ENCODE measurements at places on chromosomes 7 and 10.

DNA sequence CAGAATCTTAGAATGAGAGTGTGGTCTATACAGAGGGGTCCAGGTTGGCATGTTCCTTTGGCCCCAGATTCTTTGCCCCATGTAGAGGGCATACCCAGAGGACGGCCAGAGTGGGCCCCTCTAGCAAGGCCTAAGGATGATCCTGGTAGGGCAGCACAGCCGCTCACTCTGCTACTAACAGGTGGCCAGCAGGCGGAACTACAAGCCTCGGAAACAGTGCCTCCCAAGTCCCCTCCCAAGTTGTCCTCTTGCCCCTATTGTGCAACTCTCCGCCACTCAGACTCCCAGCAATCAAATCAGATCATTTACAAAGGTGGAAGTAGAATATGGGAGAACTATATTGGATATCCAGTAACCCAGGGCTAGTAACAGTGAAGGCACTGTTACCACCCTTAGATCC, 107.4 kb downstream of the STRA8 start:
- DNase-seq = no peak

GRCh38 chr7:107043921-107044346, 571 bp upstream of the PRKAR2B start:
- DNase-seq = no peak

DNA sequence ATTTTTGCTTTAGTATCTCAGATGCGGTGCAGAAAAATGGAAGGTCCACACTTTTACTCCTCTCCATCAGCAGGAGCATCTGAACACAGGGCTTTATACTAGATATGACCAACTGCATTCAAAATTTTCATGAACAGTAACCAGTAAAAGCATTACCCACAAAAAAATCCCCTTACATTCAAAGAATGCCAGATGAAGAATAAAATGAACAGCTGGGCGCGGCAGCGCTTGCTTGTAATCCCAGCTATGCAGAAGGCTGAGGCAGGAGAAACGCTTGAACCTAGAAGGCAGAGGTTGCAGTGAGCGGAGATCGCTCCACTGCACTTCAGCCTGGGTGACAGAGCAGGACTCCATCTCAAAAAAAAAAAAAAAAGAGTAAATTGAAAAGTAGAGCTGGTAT, 3.1 kb downstream of the SAR1A start:
- no peak for DNase-seq

DNA sequence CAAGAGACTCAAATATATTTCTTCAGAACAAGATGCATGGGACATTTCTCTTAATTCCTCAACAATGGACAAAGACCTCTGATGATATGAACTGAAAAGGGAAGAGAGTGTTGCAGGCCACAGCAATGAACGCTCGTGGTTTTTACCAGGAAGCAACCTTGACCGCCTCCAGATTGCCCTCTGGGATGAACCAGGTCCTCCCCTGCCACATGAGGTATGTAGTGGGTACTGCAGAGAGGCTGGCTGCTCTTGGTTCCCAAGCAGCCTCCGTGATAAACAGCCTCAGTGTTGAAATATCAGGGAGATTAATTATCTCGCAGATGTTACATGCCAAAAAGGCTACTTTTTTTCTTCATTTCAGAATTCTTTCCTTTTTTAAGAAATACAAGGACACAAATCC, 338.8 kb downstream of the ELMO1 start:
- no peak for DNase-seq

- no peak for DNase-seq
These were observed 133.6 kb downstream of the THSD7A start for GRCh38 chr7:11698384-11698871.

DNA sequence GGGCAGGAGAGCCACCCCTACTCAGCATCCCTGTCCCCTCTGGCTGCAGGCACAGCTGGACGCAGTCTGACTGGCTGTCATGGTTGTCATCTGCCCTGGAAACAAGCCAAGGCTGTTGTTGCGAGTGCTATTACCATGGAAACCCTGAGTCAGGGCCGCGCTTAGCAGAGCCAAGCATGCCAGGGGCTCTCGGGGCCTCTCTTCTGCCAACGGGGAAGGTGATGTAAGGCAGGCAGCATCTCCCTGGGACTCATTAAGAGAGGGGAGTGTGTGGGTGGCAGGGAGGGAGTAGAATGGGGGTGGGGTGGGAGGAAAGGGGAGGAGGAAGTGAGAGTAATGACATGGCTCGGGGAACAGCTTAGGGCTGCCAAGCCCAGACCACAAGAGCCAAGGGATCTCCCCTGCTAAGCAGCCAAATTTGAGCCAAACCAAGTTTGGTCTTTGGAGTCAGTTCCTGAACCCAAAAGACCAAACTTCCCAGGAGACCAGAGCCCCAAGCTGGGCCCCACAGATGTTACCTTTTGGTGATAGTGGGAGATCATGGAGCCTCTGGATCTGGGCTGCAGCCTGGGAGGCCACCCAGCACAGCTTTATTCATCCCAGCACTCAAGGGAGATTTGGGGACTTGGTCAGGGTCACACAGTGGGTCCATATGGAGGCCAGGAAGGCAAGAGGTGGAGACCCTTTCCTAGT, 67.6 kb downstream of the TMEM130 start:
- DNase-seq = no peak

DNA sequence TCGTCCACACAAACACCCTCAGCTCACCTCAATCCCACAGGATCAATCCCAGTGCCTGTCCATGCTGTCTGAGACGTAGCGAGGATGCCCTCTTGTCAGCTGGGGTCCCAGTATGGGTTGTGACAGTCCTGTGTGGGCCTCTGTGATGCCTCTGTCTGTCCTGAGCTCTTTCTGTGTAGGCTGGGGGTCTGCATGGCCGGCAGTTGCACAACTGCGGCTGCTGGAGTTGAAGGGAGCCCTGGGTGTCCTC, 12.4 kb downstream of the ANTXRL start:
- DNase-seq = no peak

GRCh38 chr10:72340510-72341261, 14.0 kb downstream of the DNAJB12 start:
- DNase-seq = peak; percentile 79

DNA sequence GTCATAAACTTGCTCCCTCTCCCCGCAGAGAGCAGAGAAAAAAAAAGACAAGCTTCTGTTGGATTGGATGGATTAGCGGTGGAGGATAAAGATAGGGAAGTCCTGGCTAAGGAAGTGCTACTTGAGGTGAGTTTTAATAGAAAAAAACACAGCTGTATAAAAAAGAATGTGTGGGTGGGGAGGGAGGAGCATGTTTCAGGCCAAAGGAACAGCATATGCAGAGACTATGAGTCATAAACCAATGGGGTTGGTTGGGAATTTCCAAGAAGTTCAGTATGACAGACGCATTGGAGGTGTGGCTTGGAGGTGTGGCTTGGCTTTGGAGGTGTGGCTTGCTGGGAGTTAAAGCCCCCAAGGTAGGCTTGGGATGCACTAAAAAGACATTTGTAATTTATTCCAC, 103.0 kb upstream of the LSM8 start:
- no peak for DNase-seq

- DNase-seq = peak; percentile 72
These were observed at the start of gene BLVRA for GRCh38 chr7:43758029-43758821. BLVRA (plus strand) TSS chr7:43758680; CDS start chr7:43771159, 12,479 bp downstream.

DNA sequence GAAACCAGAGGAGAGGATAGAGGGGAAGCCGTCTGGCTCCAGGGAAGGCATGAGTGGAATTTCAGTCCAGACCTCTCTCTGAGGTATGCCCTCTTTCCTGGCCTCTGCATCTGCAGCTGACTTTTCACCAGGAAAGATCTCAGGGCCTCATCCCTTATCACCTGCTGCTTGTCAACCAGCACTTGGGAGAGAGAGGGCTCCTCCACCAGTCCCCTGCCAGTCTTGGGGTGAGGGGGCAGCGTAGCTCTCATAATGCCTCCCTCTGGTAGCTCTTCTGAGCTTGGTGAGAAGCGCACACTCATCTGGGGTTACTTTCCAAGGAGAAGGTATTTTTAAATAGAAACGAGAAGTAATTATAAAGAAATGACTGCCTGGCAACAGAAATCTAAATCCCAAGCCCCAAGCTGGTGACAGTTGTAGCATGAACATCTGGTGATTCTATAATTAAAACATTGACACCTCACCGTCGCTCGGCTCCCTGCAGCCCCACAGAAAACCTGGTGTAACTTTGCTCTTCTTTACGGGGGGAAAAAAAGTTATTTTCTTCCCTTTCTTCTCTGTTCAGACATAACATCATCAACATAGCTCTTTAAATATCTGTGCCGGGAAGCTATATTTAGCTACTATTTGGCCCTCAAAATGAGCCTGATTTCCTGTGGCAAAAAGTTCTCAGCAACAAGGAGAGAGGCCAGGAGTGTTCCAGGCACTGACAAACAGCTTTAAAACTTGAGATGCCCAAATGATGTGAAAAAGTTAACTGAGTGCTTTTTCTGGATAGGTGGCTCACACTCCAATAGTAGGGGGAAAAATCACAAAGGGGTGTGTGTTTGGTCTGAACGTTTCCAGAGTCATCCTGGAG, 26.9 kb downstream of the HIP1 start:
- DNase-seq = no peak

DNA sequence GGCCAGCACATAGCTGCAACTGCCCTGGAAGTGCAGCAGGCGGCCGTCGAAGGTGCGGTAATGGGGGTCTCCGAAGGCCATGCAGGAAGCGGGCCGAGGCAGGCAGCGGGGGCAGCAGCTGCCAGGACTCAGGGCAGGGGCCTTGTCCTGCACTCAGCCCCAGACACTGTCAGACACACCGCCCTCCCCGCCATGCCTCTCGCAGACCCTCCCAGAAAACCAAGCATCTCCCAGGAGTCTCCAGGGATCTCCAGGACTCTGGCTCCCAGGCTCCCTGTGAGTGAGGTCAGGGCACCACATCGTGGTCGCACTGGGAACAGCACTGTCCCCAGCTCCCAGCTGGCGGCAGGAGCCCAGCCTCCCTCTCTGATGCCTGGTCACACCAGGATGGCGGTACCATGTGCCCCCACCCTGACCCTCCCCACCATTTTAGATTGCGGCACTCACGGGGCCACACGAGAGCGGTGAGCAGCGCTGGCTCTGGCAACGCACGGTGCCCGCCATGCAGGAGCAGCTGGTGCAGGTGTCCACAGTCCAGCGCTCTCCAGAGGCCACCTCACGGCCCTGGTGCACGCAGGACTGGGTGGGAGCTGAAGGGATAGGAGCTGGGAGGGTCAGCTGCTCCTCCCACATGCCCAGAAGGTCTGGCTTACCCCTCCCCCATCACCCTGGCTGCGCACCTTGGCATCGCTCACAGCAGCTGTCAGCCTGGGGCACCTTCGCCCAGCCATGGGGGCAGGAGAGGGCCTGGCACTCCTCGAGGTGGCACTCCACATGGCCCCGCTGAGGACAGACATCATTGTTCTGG, 17.5 kb downstream of the ATP6V1F start:
- DNase-seq = no peak

DNA sequence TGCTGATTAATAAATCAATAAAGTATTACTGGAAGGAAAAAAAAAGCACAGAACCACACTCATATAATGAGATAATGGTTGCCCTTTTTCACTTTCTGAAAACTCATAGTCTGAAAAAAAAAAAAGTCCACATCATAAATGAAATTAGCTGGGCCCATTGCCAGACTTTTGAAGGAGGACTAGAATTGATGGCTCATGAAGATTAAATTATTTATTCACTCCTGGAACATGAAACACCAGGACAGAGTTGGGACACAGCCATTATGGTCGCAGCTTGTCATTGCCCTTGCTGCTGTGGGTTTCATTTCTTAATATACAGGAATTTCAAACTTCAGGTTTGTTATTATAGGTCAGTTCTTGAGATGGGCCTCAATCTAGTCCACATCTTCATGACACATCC, 91.9 kb downstream of the CNTNAP2 start:
- DNase-seq = no peak

- DNase-seq = no peak
These were observed 1.6 kb downstream of the FAM53B start for GRCh38 chr10:124742413-124743190.

DNA sequence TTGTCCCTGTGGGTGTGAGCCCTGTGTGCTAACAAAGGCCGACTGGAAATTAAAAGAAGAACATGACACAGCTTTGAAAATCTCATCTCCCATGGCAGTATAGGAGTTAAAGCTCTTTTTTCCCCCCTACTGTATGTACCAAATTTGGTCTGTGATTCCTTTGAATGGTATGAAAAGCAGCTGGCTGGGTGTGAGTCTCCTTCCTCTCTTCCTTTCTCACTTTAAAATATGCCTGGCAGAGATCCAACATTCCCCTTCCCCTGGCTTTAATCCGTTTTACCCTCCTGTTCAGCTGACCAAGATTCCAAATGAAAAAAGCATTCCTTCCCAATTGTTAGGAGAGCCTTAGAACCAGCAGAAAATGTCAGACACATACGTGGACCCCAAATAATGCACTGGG, 225.0 kb upstream of the CELF2 start:
- no peak for DNase-seq

DNA sequence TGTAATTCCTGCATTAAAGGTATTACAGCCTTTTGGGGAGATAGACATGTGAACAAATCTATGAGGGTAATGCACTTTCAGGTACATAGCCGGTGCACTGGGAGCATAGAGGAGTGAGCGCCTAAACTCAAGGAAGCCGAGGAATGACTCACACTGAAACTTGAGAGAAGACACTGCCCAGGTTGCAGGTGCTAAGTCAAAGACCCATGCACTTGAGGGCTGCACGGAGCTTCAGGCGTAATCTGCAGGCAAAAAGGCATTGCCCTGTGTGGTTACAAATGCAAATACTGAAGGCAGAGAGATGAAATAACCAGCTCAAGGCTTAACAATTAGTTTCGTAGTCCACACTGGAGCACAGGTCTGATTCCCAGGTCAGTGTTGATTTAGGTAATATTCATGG, 51.0 kb upstream of the OSBPL3 start:
- DNase-seq = no peak

GRCh38 chr10:87775766-87776165, 42.3 kb downstream of the ATAD1 start:
- DNase-seq = no peak

GRCh38 chr7:92767437-92767836, 68.9 kb downstream of the CDK6 start:
- DNase-seq = no peak

DNA sequence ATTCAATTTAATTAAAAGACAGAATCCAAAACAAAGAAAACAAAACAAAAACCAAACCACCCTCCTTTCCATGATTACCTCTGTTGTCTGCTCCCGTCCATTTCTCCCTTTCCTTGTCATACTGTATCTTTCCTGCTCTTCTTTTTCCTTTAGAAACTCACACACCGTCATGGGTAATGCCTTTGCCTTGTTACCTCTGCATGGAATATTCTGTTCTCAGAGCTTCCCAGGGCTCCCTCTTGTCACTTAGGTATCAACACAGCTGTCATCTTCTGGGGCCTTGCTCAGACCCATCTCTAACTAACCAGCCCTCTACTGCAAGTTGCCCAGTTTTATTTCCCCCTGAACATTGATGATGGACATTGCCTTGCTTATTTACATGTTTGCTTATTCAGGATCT, 30.2 kb upstream of the GIMAP8 start:
- DNase-seq = no peak
